ENCODE measurements at places on chromosomes 6 and 20.

GRCh38 chr6:47073125-47074110 lies 31.3 kb upstream of the ADGRF1 start:
- DNase-seq = no peak

GRCh38 chr6:168035661-168036545 lies 38.4 kb downstream of the KIF25 start:
- no peak for DNase-seq

GRCh38 chr20:3563133-3563532 lies 92.3 kb downstream of the ATRN start:
- no peak for DNase-seq

DNA sequence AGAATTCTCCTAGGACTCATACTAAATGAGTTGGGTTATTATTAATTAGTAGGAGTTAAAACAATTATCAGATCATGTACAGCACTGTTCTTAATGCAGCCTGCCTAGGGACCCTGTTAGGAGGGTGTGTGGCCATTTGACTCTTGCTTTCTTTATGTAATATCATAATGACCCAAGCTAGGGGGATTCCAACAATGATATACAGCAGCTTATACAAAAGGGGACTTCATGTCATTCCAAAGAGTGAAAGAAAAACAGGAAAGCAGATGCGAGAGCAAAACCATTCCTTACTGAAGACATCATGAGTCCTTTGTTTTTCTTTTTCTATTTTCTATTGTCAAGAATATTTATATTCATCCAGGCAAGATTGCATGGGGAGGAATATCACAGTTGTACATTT lies 455.2 kb downstream of the PLCB1 start:
- no peak for DNase-seq

GRCh38 chr6:113512576-113512975 lies 344.6 kb upstream of the MARCKS start:
- DNase-seq = no peak

DNA sequence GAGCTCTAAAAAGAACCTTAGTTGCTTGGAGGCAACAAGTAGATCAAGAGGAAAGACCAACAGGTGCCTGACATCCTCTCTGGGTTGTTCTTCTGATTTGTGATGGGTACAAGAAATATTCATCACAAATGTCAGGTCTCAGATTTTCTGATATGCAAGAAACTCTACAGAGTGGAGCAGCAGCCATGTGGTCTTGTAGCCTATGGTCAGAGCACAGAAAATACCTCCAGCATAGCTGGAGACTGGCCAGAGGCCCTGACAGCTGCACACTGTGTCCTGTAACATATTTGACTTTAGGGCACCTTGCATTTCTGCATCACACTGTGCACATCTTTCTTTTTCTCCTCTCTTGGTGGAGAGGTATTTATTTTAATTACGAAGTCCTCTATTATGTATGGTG lies 116.3 kb downstream of the GMPR start:
- no peak for DNase-seq

DNA sequence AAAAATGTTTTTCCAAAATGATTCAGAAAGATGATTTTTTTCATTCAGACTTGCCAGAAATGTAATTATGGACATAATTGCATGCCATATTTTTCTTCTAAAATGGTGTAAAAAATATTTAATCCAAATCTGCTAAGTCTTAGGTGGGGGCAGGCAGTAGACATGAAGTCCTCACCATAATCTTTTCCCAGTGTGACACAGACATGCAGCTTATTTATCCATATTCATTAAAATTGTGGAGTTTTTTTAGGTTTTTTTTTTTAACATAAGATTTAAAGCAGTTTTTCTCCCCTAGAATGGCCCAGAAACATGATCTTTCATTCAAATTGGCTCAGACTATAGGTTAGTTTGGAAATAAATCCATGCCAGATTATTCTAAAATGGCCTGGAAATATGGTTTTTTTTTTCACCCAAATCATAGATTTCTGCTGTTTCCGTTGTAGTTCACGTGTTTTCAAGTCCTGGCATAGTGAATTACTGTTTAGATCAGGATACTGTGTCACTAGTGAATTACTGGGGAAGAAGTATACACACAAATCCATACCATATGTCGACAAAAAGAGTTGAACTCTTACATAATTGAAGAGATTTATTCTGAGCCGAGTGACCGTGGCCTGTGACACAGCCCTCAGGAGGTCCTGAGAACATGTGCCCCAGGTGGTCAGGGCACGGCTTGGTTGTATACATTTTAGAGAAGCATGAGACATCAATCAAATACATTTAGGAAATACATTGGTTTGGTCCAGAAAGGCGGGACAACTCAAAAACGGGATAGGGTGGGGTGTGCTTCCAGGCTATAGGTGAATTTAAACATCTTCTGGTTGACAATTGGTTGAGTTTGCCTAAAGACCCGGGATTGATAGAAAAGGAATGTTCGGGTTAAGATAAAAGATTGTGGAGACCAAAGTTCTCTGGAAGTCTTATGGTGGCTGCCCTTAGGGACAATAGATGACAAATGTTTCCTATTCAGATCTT lies 33.9 kb downstream of the ZNF133 start:
- DNase-seq = no peak

DNA sequence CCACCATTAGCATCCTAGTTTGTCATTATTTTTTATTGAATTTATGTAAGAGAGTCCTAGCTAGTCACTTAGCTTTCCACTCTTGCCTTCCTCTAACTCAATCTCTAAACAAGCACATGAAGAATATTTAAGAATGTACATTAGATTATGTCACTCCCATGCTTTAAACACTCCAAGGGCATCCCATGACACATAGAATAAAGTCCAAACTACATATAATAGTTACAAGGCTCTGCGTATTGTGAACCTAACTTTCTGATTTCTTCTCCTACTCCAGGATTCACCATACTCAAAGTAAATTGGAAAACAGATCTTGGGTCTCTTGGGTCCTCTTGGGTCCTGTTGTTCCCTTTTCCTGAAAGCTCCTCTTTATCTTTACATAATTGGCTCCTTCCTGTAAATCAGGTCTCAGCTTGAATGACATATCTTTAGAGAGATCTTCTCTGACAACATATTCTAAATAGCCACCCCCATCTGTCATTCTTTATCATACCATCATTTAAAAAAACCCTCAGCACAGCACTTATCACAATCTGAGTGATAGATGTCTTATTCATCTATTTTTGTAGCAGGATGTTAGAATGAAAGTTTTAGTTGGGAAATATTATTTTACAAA lies 1042.4 kb upstream of the FLRT3 start:
- DNase-seq = no peak

DNA sequence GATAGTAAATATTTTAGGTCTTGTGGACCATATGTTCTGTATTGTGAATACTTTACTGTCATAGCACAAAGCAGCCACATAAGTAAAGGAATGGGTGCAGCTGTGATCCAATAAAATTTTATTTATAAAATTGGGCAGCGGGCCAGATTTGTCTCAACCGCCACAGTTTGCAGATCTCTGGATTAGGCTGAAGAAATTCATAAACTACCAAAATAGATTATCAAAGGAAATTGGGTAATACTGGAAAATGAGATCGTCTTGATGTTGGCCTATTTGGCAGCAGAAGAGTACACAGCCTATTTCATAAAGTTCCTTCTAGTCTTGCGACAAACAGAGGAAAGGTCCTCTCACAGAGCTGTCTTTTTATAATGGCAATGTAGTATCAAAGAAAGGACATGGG lies 69.8 kb downstream of the DZANK1 start:
- no peak for DNase-seq

- DNase-seq = no peak
Observed at GRCh38 chr6:25918083-25918683, 12.3 kb downstream of the SLC17A2 start.

DNA sequence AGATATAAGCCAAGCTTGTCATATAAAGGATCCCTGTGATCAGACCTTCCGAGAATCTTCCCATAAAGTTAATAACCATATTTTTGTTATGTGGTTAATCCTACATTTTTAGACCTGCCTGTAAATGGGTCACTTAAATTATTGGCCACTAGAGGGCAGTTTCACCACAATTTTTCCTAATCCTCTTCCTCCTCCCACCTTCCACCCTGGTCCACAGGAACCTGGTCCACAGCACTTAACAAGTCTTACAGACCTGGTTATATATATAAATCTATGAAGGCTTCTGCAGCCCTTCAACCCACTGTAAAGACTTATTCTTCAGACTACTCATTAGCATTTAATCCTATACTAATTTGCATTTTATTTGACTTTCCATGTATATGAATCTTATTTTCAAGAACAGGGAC lies 28.3 kb downstream of the MRS2 start:
- no peak for DNase-seq

- DNase-seq = no peak
Observed at GRCh38 chr6:64580346-64580745, 944.7 kb downstream of the PHF3 start.

DNA sequence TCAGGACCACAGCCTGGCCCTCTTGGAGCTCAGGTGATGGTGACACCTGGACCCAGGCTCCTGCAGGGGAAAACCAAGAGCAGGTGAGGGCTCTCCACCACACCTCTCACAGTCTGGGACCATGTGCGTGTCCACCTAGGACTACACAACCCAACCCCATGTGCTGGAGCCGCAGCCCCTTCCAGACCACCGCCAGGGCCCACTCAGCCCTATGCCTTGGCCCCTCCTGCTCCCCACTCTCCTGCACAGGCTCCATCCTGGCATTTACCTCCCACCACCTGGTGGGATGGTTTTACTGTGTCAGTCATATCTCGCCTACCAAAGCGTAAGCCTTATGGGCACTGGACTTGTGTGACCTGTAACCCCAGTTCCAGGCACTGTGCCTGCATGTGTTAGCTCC lies 13.1 kb upstream of the ADAM33 start:
- no peak for DNase-seq
